ENCODE measurements at places on chromosomes 12 and 14.

GRCh38 chr12:120242971-120243699 lies 22.4 kb downstream of the PXN start:
- DNase-seq: no peak

DNA sequence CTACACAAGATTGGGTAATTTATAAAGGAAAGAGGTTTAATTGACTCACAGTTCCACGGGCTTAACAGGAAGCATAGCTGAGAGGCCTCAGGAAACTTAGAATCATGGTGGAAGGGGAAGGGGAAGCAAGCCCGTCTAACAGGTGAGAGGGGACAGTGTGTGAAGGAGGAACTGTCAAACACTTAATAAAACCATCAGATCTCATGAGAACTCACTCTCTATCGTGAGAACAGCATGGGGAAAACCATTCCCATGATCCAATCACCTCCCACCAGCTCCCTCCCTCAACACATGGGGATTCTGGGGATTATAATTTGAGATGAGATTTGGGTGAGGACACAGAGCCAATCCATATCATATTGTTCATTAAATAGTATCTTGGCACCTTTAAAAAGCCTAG lies 56.1 kb downstream of the EPS8 start:
- no peak for DNase-seq

- peak; percentile 51 for DNase-seq
Measured at GRCh38 chr12:10673659-10674384, at the start of gene STYK1. TSS of gene STYK1 (minus strand) at chr12:10674052. CDS start at chr12:10634618, 39,434 bp downstream.

DNA sequence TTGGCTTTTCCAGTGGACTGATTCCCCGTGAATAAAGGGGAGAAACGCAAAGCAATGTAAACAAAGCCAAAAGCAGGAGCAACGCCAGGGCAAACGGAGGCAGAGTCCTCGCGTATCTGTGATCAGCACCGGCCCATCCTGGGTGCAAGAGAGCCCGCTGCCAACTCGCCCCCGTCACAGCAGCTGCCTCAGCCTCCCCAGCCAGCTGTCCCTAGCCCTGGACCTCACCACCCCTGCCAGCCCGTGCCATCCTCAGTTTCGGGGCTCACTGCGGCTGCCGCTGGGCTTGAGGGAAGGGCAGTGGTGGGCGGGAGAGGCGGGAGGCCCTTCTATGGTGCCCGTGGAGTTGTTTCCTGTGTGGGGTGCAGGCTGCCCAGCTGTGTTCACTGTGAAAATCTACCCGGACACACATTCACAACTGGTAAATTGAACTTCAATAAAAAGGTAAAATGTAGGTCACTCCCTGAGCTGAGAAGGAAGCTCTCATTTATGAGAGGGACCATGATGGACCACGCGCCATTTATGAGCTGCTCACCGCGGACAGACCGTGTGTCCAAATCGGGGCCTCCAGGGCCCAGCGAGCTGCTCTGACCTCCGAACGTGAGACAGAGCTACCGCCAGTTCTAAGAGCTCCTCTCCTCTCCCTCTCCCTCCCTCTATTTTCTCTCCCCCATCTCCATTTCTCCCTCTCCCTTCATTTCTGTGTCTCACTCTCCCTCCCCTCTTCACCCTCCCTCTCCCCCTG lies 330.5 kb upstream of the SFSWAP start:
- no peak for DNase-seq

GRCh38 chr12:108668542-108668941 lies 34.8 kb upstream of the SELPLG start:
- DNase-seq: no peak

GRCh38 chr12:65632131-65632855 lies 192.0 kb upstream of the HMGA2 start:
- DNase-seq: no peak

- no peak for DNase-seq
Measured at GRCh38 chr14:70098250-70098809, 90.4 kb downstream of the SLC8A3 start.

GRCh38 chr12:113835896-113836295 lies 130.2 kb downstream of the RBM19 start:
- DNase-seq: no peak

GRCh38 chr12:97466000-97466399 lies 3.4 kb downstream of the RMST start:
- no peak for DNase-seq

DNA sequence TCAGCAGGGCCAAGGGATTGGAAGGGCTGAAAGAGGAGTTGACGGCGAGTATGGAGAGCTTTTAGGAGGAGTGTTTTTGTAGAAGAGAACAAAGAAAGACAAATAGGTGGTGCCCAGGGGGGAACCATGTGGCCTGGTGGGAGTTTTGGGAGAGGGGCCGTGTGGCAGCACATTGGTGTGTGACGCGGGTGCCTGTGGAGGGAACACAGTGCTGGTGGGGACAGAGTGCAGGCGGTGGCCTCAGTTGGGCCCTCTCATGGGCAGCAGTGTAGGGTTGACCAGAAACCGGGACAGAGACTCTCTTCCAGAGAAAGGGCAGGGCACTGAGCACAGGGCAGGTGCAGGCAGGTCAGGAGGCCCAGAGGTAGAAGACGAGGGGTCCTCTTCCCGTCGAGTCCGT lies 56.5 kb downstream of the TECPR2 start:
- DNase-seq: no peak

DNA sequence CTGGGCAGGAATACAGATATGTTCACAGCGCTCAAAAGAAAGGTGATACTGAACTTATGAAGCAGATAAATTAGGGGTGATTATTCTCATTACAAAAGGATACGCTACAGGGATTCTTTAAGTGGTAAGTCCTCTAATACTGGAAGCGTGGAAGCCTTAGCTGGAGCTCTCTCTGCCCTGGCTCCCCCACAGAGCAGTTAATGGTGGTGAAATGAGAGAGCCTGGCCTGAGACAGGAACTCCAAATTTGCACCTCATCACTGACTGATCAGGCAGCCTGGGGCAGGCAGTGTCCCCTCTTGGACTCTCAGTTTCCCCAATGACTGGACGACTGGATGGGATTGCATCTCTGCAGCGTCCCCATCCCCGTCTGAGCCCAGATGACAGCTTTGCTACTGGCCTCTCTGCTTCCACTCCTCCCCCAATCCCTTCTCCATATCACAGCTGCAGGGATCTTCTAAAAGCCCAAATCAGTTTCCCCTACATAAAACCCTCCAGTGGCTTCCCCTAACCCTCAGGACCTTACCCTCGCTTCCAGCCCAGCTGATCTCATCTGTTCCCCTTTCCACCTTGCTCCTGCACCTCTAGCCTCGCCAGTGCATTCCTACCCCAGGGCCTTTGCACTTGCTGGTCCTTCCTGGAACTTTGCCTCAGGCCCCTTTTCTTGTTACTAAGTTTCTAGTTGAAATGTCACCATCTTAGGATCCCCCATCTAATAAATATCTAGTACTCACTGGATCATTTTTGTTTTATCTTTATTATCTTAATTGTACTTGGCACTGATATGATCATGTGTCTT lies 171.7 kb upstream of the LHX5 start:
- no peak for DNase-seq

DNA sequence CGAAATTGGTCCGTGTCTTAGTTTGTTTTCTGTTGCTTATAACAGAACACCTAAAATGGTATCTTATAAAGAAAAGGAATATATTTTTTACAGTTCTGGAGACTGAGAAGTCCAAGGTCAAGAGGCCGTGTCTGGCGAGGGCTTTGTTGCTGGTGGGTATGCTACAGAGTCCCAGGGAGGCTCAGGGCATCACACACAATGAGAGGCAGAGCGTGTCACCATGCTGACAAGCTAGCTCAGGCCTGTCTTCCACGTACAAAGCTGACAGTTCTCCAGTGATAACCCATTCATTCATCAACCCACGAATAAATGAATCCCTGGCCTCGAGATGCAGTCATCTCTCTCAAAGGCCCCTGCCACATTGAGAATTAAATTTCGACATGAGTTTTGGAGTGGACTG lies 56.7 kb upstream of the AEBP2 start:
- DNase-seq: no peak

DNA sequence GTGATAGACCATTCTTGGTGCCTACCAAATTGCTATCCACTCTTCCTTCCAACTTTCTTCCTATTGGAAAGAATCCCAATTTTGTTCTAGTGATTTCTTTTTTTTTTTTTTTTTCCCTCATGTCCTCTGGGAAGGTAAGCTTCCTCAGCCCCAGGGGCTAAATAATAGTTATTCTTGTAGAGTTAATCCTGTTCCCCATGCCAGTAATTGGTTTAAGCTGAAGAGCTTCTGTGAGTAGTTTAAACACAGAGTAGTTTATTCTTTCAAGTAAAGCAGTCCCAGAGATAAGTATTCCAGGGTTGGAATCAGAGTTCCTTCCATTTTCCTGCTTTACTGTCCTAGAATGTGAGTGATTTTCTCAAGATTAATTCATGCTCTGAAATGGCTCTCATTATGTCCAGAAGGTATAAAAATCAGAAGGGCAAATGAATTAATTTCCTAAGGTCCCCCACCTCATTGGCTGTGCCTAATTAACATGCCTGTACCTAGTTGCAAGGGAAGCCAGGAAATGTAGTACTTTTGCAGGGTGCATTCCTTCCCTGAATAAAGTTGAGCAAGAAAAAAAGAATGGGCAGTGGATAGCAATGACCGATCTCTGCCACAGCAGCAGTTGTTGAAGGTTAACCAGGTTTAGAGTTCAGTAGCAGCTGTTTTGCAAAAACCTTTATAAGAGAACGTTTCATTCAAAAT lies 97.8 kb downstream of the PLEKHA5 start:
- no peak for DNase-seq

- DNase-seq: no peak
Measured at GRCh38 chr12:94039914-94040313, 108.5 kb upstream of the PLXNC1 start.

DNA sequence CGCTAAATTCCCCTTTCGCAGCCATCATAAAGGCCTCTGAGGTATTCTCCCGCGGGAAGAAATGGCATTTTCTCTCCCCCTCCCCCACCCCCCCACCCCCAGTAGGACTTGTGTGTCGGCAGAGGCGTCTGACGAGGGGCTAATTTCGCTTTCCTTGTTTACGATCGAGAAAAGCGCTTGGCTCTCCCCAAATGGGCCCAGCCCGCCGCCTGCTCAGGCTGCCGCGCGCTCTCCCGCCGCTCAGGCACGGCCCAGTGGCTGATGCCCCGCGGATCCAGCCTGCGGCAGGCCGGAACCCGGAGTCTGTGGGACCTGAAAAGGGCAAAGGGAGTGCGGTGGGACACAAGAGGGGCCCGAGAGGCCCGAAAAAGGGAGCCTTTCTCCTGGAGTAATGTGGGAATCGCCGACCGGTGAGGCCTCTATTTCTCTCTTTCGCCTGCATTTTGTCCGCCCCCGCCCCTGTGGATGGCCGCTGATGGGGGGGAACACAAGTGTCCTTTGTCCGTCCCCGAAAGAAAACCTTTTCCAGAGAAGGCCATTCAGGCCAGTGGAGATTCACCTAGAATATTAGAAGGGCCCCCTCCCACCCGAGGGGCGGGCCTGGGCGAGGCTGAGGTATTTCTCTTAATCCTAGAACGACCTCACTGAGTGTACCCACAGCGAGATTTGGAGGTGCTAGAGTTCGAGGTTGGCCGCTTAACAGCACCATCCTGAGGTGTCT lies 9.0 kb upstream of the HOXC6 start:
- no peak for DNase-seq

GRCh38 chr12:22477894-22478287 lies 66.5 kb downstream of the C2CD5 start:
- DNase-seq: no peak

GRCh38 chr14:42407153-42407552 lies 800.5 kb downstream of the LRFN5 start:
- DNase-seq: no peak

- no peak for DNase-seq
Measured at GRCh38 chr14:20680363-20680762, 4.0 kb upstream of the RNASE4 start.

- no peak for DNase-seq
Measured at GRCh38 chr14:19902409-19902808, 18.0 kb upstream of the OR4K5 start.

DNA sequence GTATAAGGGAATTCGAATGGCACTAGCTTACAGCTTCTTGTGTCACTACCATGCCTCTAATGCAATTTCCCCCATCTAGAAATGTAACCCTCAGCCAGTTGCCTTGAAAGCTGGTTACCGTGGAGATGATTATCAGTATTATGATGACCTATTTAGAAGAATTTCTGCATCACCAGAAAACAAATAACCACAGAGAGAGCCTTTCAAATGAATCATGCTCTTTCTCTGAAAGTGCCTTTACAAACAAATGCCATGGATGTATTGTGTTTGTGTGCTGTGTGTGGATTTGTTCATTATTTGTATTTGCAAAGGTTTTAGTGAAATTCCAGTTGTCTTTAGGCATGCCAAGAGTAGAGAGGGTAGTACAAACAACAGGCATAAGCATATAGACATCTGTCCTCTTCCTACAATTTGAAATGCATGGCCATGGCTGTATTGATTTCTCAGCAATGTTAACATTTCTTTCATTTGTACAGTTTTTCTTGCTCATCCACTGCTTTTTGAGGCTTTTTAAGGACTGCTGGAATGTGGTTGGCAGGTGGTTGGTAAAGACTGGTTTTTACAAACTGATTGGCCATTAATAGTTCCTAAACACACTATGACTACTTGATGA lies 266.5 kb downstream of the PAWR start:
- no peak for DNase-seq

GRCh38 chr12:1013618-1014489 lies 22.8 kb downstream of the ERC1 start:
- DNase-seq: no peak

GRCh38 chr12:3536096-3536875 lies 45.3 kb downstream of the PRMT8 start:
- no peak for DNase-seq

- DNase-seq: no peak
Measured at GRCh38 chr14:87055007-87055406, 938.0 kb downstream of the GALC start.

GRCh38 chr12:124639122-124639806 lies 71.9 kb upstream of the NCOR2 start:
- DNase-seq: no peak

GRCh38 chr14:77580477-77580876 lies 36.0 kb downstream of the SPTLC2 start:
- no peak for DNase-seq

- DNase-seq: no peak
Measured at GRCh38 chr12:131223791-131224225, 270.1 kb downstream of the ADGRD1 start.

DNA sequence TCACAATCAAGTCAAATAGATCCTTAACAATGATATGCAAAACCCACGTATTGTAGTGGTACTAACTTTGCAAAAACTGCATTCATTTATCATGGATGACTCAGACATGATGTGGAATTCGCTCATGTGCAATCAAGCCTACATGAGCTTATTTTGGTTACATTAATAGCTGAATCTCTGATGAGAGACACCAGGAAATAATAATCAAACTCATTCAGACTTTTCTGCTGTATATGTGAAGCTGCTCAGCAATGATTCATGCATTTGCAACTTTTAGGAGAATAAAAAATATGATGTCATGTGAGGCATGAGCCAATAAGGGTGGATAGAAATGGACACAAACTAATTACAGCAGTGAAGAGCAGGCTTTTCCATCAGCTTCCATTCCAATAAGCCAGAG lies 1075.8 kb upstream of the TMEM132C start:
- no peak for DNase-seq

DNA sequence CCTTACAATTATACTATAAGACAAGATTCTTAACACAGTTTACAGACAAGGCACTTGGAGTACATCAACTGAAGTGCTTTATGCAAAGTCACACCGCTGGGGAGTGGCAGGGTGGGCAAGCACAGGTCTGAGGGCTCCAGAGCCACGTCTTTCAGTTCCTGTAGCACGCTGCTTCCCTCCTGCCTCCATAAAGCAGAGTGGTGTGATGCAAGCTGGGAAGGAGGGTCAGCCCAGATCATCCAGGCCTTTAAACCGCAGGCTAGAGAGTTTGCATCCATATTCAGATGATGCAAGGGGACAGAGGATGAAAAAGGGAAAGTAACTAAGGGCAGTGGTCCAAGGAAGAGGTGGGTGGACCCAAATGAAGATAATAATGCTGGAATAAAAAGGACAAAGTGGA lies 132.6 kb downstream of the ITPR2 start:
- DNase-seq: no peak

All from activated CD4-positive, alpha-beta T cell treated with anti-CD3 and anti-CD28 coated beads, Interleukin-2, amount 50 U/mL, for 4 hours (primary cell).